Kidney epithelial cell (primary cell): ENCODE measurements at places on chromosomes 13 and 19.

DNA sequence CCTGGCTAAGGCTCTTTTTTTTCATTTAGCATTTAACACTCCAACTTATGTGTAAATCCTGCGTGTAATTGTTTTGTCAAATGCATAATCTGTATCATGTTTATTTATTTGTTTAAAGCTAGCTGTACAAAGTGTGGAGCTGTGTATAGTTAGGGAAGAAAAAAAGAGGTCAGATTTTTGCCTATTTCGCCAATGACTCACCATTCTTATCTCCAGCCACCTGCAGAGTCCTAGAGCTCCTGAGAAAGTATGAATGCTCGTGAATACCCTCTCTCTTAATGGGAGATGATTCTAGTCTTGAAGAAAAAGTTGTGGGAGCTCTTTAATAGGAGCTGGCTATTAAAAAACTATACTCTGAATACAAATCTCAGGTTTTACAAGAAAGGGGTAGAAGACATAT lies 778.8 kb upstream of the SLITRK5 start:
- no peak for DNase-seq

DNA sequence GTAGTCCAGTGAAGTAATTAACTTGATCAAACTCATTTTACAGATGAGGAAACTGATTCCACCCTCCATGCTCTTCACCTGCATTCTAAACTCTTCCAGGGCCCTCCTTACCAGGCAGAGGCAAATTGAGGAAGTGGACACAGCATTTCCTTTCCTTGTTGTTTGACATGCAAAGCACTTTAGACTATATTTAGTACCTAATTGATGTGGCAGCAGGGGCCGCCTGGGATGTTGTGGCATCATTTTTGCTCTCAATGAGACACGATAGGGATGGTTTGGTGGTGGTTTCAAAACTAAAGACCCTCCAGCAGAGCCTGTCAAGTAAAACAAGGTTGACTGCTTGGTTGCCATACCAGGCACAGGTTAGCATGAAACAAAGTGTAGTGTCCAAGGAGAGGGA lies 7.9 kb downstream of the SIPA1L3 start:
- DNase-seq = no peak

GRCh38 chr13:69545551-69545950 lies 562.1 kb upstream of the ATXN8OS start:
- no peak for DNase-seq

DNA sequence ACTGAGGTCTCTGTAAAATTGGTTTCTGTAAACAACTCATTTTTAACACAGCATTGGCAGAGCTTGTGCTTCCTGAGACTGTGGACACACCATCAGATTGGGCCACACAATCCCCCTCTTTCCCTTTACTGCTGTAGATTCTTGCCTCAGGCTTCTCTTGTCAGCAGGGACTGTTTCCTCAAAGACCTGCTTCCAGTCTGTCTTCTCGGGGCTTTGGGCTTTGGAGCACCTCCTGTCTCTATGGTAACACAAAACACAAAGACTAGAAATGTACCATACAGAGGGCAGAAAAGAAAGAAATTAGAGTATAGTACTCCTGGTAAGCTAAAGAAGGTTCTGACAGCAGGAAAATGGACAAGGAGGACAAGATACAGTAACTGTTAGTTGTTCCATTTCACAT lies 484.5 kb downstream of the DIAPH3 start:
- DNase-seq = no peak

DNA sequence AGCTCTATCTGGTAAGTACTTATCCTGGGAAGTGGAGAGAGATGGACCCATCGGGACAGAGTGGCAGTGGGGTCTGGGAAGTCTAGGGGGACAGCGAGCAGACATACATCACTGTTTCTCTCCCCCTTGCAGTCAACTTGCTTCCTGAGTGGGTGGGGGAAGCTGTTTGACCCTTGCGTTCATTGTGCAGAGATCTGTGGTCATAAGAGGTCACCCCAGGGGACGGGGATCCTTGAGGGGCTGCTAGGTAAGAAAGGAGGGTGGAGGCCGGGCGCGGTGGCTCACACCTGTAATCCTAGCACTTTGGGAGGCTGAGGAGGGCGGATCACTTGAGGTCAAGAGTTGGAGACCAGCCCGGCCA lies 474 bp downstream of the ARHGEF18 start:
- no peak for DNase-seq

- peak; percentile 48 for DNase-seq
Observed at GRCh38 chr13:101624210-101624922, 171.9 kb downstream of the ITGBL1 start.

- DNase-seq = no peak
Observed at GRCh38 chr13:91212231-91212630, 135.3 kb upstream of the MIR17HG start.

GRCh38 chr19:15291548-15292021 lies 40.8 kb downstream of the BRD4 start:
- DNase-seq = no peak

- DNase-seq = no peak
Observed at GRCh38 chr19:2044709-2045500, 6.1 kb downstream of the MKNK2 start.

GRCh38 chr19:51980116-51980736 lies 6.4 kb downstream of the ZNF350 start:
- DNase-seq = no peak

DNA sequence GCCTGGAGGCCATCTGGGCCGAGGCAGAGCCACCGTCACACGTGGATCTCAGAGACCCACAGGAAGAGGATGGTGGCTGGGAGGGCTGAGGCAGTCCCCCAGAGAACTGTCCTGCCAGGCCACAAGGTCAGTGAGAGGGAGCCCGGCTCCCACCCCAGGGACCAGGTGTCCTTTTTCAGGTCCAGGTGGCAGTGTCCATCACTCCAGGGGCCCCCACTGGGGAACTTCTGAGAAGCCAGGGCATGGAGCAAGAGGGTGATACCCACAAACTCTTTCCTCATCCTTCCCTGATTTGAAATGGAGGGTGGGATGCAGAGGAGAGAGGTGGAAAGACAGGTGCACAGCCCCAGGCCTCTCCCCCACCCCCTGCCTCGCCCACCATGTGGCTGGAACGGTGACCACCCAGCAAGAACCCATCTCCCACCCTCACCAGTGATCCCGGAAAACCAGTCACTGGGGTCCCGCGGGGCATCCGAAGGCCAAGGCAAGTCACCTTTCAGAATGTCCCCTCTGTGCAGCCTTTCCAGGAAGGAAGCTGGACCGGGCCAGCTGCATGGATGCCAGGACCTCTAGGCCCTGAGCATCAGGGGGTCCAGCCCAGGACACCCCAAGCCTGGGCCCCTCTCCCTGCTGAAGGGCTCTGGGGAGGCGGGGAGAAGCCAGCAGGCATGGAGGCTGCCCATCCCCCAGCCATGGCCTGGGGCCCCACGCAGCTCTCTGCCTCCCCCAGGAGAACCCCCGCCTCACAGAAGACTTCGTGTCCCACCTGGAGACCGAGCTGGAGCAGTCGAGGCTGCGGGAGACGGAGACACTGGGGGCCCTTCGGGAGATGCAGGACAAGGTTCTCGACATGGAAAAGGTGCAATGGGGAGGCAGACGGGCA lies 14.1 kb downstream of the PRR36 start:
- no peak for DNase-seq

DNA sequence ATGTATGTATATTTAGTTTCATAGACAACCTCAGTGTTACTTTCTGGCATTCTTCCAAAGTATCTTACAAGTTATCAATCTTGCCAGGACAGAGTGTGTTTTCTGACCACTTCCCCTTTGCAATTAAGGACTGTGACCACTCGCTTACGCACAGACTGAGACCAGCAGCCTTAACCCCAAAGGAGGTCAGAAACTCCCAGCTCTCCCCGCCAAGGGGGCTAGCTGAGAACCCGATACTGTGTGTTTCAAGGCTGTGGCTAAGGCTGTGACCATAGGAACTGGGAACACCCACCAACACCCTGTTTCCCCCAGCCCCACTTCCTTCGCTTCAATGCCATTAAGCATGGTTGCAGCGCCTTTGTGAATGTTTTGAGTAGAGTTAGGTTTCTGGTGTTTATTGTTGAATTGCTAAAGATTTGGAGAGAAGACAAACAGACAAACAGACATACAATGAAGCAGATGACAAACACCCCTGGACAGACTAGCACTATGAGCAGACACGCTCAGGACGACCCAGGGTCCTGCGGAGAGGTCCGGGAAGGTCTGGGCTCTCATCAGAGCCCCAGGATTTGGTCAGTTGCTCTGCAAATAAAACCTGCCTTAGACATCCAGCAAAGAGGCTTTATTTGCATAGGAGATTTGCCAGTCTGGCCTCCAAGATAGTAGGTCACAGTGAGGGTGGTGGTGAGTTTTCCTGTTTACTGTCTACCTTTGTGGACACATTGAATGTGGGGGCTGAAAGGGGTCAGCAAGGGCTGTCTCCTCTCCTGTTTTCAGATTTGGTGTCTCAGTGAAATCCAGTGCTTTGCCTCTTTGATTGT lies 25.0 kb upstream of the TNFSF11 start:
- DNase-seq = no peak

GRCh38 chr13:97562962-97563361 lies 129.0 kb downstream of the RAP2A start:
- no peak for DNase-seq

DNA sequence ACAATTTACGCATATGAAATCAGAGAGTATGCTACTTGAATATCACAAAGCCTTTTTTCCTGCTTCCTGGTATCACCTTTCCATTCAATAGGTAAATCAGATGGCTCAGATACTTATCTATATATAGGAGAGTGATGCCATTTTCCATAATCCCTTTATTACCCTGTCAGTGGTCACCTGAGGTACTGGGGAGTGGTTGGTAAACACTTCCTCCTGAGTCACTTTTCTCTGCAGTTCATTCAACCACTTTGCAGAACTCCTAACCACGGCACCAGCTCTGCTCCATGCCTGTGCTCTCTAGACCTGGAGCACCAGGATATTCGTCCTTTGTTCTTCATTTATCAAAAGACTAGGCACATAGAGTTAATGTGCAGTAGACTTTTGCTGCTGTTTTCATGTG lies 748.5 kb upstream of the KLHL1 start:
- DNase-seq = no peak

DNA sequence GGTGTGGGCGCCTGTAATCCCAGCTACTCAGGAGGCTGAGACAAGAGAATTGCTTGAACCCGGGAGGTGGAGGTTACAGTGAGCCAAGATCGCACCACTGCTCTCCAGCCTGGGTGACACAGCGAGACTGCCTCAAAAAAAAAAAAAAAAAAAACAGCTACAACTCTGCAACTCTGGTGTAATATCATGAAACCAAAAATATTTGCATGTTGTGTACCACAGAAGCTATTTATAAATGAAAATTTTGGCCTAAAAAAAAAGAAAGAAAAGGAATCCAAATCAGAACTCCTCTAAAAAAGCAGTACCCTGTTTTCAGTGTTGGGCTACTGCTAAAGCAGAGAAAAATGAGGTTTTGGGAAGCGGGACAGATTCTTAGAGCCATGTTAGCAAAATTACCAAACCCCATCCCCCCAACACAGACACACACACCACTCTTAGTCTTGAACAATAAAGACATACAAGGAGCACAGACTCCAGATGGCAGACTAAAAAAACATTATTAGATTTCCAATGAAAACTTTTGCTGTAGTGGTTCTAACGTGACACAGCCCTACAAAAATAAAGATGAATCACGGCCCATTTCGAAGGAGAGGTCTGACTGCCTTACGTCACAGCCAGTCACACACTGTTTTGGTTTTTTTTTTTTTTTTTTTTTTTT lies 51.5 kb downstream of the INSR start:
- peak; percentile 5 for DNase-seq

DNA sequence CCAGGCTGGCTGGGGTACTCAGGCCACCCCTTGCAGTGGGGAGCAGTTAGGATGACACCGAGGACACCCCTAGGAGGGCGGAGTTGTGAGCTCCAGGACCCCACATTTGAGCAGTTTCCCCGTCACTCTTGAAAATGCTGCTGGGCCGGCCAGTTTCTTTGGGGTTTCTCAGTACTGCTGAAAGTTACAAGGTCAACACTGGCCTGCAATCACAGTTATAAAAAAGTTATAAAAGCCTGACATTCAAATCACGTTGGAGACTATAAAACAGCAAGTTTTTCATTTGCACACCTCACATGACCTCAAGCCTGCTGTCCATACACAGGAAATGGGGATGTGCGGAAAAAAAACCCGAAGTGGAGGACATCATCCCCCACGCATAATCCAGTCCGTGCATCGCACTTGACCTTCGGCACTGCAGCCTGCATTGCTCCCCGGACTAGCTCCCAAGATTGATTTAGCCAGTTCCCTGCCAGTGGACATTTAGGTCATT lies 27.0 kb downstream of the DNM2 start:
- DNase-seq = no peak

DNA sequence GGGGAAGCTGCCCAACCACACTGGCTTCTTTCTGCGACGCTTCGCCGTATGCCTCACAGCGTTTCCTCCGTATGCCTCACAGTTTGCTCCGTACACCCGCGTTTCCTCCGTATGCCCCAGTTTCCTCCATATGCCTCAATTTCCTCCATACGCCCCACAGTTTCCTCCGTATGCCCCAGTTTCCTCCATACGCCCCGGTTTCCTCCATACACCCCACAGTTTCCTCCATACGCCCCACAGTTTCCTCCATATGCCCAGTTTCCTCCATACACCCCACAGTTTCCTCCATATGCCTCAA lies 22.6 kb downstream of the GAS6 start:
- DNase-seq = no peak

GRCh38 chr13:108915634-108916512 lies 286.5 kb downstream of the MYO16 start:
- DNase-seq = peak; percentile 82

DNA sequence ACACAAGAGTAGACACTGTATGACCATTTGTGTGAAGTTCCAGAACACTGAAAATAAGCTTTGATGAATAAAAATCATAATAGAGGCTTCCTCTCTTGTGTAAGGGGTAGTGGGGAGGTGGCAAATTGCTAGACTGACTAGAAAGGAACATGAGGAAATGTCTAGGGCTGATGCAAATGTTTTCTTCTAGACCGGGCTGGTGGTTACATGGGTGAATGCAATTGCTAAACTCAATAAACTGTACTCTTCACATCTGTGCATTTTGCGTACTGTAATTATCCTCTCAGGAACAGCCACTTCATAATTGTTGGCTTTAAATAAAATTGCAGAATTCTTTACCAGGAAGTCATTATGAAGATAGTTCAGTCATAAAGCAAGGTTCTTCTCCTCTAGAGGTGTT lies 5.2 kb upstream of the KBTBD7 start:
- no peak for DNase-seq

GRCh38 chr13:111597191-111597611 lies 276.8 kb downstream of the TEX29 start:
- no peak for DNase-seq

GRCh38 chr13:63851526-63851925 lies 2435.9 kb upstream of the PCDH20 start:
- DNase-seq = peak; percentile 7

DNA sequence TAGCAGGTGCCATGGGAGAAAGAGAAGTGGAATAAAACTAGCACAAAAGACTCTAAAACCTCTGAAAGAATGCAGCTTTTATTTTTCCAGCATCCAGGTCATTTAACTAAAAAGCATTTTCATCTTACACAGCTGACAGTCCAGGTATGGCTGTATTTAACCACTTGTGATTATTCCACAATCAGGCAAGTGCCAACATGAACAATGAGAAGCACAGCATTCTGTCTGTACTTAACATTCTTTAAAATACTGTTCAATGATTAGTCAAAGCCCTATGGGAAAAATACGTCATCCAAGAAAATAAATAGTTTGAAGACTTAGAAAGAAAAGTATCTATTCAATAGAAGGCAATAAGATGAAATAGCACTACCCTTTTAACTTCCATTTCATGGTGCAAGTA lies 246.9 kb downstream of the LIG4 start:
- DNase-seq = no peak
